ENCODE measurements at places on chromosomes 1 and 21.

DNA sequence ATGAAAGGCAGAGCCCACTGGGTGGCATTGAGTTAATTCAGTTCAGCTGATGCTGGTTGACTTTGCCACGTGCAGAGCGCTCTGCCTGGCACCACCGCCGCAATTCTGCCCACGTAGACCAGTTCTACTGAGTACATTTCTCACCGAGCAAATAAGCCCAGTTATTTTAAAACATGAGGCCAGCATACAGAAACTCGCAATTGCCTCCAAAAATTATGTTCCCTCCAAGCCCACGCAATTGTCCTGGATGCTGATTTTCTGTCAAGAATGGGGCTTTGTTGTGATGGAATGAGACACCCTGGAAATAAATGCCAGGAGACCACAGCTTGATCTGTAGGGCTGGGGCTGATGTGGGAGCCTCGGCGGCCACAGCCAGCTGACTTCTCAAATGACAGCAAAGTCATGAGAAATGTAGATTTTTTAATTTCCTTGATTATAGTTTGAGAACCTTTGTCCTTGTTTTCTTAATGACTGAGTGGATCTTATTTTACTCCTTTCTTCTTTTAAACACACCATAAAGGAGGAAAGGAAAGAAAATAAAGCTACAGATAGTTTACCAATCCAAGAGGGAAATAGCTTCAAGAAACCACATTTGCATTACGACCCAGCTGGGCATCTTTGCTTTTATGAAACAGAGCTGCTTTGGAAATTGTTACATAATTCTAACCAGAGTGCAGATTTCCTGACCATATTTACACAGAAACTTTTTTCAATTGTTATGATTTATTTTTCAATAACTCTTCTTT is 11.6 kb upstream of the PARP1 start:
- DNase-seq: no peak

DNA sequence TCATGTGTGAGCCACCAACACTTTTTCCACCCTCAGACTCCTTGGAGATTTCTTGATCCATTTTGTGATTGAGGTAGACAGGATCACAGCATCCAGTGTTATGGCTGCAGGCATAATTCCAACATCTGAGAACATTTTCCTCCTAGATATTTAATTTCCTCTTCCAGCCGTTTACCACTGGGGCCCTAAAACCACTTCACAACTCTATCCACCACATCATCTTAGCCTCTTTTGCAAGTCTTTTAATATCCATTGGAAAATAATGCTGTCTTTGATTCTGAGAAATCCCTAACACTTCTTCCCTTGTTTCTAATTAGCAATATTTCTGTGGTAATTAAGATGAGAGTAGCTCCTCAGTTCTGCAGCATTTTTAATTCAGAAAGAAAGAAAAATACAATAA is 190.1 kb downstream of the TNR start:
- DNase-seq: no peak

DNA sequence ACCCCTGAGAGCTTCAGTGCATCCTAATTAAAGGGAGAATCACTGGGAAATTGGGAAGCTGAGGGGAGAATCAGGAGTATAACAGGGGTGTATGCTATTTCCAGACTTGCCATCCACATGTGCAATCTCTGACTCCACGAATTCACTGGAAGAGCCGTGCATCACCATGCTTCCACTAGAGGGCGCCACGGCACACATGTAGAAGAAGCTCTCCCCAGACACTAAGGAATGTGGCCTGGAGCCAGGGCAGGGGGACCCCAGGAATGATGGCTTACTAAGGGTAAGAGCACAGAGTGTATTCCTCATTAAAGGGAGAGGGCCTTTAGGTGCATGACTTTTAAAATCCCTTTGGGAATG is 81.5 kb downstream of the ABCA4 start:
- DNase-seq: no peak

- no peak for DNase-seq
Observed at GRCh38 chr1:238153253-238153652, 262.5 kb upstream of the ZP4 start.

DNA sequence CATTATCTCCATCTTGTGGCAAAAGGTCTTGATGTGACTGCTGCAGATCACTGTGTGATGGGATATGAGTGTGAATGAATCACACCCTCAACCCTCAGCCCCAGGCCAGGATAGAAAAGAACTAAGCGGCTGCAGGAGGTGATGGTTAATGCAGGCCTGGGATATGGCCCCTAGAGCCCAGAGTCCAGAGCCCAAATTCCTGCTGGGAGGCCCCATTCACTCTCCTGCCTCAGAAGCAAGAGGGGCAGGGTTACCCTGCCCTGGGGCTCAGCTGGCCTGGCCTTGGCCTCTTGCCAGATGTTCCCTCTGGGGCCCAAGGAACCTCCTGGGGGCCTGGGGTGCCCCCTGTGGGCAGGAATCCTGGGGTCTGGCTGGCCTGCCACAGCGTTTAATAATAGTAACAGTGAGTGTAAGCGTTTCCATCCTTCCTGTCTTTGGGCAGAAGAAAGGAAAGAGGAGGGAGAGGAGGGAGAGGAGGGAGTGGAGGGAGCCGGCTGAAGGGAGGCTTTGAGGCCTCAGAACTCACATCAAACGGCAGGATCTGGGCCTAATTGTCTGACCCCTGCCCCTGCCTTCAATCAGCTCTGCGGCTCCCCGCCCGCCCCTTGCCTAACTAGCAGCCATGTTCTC is 26.2 kb downstream of the DMAP1 start:
- no peak for DNase-seq

- no peak for DNase-seq
Observed at GRCh38 chr1:181583598-181583997, 100.3 kb downstream of the CACNA1E start.

DNA sequence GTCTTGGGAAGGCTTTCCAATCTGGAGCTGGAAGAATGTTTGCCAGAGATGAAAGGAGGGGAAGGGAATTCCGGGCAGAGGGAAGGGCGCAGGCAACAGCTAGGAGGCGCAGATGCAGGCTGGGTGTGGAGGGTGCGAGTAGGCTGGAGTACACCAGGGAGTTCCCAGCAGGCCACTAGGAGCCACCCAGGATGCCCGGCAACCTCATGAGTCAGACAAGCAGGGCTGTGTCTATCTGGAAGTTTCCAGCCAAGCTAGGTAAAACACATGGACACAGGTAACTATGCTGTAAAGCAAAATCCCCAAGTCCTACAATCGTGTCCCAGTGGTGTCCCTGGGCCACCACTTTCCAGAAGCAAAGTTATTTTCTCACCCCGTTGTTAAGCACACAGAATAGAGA is 990 bp upstream of the NBL1 start:
- no peak for DNase-seq

DNA sequence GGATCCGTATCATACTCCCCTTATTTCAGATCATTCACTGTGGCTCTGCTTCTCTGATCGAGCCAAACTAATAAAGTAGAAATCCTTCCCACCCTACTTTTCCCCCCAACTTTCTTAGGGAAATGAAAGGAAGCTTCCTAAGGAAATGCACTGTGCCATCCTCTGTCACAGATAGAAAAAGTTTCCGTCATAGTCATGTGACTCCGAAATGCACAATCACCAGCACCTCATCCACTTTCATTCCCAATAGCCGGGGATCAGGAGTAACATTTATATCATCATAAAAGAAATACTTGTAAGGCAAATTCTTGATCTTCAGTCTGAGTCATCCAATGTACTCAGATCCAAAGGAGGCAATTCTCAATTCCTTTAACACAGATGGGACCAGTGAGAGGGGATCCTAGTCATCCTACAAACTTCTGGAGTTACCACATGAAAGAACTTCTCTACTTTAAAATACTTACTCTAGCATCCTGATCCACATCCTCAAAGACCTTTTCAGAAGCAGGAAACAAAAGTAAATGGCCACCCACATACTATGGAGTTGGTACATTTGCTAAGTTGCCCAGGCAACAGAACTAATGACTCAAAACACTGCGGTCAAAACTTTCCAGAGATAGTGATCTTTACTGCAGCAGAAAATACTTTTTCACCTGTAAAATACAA is 97.8 kb upstream of the ZC3H11B start:
- DNase-seq: no peak

DNA sequence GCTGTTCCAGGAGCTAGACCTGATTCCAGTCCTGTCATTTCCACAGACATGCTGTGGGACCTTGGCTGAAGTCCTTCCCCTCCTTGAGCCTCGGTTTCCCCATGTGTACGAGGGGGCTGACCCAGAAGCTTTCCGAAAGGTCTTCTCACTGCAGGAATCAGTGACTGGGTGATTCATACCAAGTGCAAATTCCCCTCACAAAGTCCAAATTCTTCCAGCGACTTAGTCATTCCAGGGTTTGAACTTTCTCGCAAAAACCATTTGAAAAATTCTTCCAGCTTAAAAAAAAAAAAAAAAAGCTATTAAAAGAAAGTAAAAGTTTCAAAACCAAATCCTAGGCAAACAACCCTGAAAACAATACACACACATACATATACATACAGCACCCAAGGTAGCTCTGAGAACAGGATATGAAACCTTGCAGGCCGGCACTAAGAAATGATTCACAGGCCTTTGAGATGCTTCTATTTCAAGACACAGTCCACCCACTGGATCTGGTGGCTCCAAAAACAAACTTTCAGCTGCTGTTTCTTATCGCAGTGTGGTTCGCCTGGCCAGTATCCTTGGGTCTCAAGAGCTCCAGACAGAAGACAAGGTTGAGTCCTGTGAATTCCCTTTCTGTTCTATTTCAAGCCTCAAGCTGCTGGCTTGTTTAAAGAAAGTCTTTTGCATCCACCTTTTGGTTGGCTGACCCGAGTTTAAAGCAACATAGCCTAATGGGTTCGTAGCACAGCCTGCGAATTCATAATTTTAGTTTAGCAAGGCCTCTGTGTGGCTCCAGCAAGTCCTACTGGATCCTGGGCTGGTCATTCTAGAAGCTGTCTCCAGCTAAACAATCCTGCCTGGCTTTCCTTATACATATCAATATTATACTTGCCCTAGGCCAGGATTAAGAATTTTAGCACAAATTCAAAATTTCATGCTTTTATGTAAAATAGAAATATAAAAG is 18.0 kb upstream of the ID3 start:
- DNase-seq: no peak

DNA sequence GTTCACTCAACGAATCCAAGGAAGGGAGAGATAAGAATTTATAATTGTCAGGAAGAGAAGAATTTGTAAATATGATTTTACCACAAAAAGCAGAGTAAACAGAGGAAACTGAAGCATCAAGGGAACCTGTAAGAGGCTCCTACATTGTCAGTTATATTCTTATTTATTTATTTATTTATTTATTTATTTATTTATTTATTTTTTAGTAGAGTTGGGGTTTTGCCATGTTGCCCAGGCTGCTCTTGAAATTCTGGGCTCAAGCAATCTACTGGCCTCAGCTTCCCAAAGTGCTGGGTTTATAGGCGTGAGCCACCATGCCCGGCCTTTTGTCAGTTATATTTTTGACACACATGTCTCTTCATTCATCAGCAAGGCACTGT is 47.1 kb downstream of the FCRL3 start:
- DNase-seq: no peak

- DNase-seq: no peak
Observed at GRCh38 chr1:245160741-245161400, 6.1 kb downstream of the KIF26B start.

GRCh38 chr1:162316187-162316586 is 60.5 kb downstream of the SPATA46 start:
- no peak for DNase-seq

- no peak for DNase-seq
Observed at GRCh38 chr1:160615660-160616059, 31.2 kb downstream of the SLAMF1 start.

GRCh38 chr1:98306517-98307089 is 354.9 kb upstream of the SNX7 start:
- no peak for DNase-seq

DNA sequence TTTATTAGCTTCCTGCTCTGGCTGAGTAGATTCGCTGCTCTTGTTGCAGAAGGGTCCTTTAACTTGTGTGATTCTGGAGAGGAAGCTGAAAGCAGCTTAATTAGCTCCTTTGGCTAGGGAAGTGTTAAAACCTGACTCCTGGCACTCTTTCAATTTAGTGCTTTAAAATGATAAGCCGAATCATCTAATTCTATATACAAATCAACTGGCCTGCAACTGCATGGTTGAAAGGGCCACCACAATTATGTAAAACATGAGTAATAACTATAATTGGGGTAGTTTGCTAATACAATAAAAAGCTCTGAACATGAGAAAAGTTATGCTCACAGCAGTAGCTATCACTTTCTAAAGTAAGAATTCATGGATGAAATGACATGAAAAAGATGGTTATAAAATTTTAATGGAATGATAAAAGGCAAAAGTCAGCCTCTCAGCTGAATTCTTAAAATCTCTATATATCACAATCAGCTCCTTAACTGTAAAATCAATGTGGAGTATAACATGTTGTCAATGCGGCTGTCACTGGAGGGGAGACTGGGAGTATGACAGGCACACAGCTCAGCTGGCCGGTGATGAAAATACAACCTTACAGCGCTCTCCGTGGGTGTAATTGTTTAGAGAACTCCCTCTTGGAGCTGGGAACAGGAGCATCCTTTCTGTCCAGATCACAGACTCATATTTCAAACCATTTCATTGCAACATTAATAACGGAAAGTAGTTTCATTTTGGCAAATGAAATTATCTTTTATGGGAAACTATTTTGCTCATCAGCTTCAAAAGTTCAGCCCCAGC is 324.4 kb downstream of the KCTD3 start:
- DNase-seq: no peak

DNA sequence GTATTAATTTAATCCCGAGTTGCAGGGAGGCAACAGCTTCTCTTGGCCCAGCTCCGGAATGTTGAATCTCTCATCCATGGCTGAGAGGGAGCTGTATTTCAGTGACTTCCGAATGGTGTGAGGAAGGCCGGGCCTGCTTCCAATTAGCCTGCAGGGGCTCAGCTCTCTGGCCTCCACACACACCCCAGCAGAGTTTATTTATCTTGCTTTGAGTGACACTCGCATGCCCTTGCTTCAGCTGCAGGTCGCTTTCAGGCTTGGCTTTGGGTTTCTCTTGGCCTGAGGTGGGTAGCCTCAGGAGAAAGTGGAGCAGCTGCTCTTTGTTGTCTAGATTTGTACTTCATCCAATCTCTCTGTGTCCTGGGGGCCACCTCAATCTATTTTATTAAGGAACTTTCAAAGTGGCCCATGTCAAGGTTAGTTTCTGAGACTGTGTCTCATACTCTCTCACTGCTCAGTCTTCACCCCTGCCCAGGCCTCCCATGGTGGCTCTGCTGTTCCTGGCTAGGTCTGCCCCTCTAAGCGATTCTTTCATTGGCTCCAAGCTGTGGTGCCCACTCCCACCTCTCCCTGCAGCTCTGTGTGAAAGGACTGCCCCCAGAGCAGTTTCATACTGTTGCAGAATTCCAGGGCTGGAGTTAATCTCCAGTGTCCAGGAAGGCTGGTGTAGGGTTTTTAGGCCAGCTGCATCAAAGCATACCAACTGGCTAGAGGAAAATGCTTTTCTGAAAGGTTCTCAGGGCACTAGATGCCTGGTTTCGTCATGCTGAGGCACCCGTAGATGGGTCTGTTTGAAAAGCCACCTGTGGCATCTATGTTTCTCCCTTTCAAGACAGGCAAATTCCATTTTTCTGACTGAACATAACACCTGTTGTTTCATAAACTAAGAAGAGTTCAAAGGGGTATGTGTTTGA is 153.5 kb downstream of the PLXNA2 start:
- DNase-seq: no peak

- DNase-seq: no peak
Observed at GRCh38 chr1:201628490-201628889, 89.6 kb downstream of the NAV1 start.

- no peak for DNase-seq
Observed at GRCh38 chr1:77012066-77012465, 144.8 kb downstream of the ST6GALNAC5 start.

All from forelimb muscle (tissue), 1 donor.